ENCODE measurements at places on chromosomes 12 and 14.

DNA sequence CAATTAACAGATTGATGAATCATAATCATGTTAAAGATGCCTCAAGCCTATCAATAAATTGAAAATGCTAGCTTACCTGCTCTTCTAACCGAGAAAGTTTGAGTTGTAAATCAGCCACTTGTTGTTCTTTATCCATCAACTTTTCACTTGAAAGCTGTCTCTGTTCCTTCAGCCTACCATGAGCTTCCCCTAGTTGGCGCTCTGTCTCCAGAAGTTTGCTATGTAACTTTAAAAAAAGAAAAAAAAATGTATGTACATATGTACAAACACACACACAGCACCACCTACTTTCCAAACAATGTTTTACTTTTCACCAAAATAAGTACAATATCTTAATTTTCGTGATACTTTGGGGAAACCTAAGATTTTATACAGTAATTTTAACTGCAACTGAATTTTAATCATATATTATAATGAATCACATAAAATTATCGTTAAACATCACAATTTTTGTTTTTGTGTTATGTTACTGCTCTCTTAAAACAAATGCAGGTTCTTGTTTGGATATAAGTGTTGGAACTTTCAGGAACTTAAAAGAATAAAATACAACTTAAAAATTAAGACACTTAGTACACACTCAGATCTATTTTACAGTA lies 101.2 kb downstream of the EEA1 start:
- DNase-seq = no peak

DNA sequence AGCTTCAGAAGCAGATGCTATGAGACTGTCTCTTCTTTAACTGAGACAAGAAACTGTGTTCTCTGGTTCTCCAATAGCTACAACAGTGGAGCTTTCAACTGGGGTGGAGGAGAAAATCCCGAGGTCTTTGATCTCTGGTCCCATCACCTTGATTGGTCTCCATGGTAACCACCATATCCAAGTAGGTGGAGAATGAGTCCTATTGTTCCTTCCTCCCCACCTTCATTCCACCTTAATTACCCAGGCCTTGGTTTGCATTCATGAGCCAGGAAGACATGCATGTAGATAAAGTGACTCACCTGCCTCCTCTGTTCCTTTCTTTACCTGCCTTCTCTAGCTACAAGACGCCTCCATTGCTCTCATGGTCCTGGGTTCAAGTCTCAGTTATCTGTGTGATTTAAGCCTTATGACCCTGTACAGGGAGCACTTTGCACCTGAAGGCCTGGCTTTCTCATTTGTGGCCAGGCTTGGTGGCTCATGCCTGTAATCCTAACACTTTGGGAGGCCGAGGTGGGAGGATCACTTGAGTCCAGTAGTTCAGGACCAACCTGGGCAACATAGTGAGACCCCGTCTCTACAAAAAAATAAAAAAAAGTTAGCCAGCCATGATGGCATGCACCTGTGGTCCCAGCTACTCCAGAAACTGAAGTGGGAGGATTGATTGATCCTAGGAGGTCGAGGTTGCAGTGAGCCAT lies 157.7 kb upstream of the TBX3 start:
- no peak for DNase-seq

DNA sequence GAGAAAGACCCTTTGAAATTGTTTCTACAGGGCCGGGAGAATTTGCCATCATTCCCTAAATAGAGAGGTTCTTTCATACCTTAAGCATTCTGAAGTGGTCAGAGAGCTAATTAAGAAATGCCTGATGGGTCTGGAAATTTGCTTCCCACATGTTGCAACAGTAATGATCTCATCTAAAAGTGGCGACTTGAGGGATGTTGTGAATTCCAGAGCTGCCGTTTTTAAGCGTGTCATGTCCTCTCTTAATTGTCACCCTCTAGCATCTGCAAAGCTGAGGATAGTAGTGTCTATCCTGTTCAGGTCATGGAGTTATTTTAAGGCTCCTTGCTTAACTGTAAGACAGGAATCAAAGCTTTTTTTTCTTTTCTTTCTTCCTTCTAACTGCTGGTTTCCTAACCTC lies 60.4 kb downstream of the FOS start:
- no peak for DNase-seq

- DNase-seq = no peak
These were observed 84.0 kb downstream of the LRP6 start for GRCh38 chr12:12182703-12183365.

GRCh38 chr12:70422631-70423030 lies 56.5 kb downstream of the KCNMB4 start:
- DNase-seq = no peak

GRCh38 chr14:102314242-102315011 lies 5.1 kb upstream of the ZNF839 start:
- peak; percentile 68 for DNase-seq

DNA sequence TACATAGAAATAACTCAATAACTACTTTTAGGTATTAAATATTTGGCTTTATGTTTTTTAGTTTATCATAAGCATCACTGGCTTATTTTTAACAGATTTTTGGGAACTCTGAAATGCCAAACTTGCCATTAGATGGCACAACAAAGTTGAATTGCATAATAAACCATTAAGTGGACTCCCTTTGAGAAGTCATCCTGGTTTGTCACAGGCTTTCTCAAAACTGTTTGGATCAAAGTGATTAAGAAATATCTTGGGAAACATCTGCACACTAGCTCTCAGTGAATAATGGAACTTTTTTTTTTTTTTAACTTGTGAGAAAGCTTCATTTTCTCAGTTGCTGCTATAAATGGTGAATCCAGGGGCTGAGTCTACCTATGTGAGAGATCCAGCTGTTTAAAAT lies 4.3 kb downstream of the SLC16A7 start:
- no peak for DNase-seq

DNA sequence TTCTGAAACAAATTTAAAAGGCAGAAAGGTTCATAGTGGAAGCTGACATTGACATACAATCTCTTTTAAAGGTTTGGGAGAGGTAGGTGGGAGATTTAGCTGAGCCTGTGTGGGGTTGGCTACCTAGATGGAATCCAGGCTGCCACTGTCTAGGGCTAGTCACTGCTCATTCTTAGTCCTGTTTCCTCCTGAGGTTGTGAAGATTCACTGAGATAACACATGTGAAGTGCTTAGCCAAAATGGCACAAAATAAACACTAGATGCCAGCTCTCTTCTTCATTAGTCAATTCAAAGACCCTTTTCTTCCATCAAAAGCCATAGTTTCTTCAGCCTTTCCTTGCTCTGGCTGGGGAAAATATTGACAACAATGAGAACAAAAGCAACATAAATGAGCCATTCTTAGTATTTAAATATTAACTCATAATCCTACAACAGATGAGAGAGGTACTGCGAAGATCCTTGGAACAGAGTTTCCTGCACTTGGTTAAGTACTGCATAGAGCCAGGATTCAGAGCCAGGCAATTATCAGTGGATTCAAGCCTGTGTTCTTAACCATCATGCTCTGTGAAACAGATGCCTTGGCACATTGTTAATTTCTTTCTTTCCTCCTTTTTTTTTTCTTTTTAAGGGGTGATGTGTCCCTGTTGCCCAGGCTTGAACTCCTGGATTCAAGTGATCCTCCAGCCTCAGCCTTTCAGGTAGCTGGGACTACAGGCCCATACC lies 3.5 kb downstream of the MYF6 start:
- DNase-seq = no peak
